ENCODE measurements at places on chromosomes 16 and 17.

- DNase-seq, result no peak
These were observed 5.6 kb downstream of the STX4 start for GRCh38 chr16:31038993-31039392.

DNA sequence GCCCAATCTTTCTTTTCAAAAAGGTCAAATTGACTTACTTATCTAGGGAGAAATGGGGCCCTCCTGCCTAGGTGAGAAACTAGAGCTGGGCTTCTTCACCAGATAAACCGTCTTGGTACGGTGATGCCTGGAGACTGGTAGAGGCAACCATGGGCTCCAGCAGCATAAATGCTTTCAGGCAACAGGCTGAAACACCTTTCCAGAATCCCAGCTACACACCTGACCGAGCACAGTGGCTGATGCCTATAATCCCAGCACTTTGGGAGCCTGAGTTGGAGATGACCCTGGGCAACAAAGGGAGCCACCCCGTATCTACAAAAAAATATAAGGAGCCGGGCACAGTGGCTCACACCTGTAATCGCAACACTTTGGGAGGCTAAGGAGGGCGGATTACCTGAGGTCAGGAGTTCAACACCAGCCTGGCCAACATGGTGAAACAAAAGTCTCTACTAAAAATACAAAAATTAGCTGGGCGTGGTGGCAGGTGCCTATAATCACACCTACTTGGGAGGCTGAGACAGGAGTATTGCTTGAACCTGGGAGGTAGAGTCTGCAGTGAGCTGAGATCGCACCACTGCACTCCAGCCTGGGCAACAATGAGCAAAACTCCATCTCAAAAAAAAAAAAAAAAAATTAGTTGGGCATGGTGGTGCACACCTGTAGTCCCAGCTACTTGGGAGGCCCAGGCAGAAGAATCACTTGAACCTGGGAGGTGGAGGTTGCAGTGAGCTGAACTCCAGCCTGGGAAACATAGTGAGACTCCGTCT lies 8.0 kb downstream of the TRAF4 start:
- DNase-seq, result no peak

- no peak for DNase-seq
These were observed 42.4 kb upstream of the IRF8 start for GRCh38 chr16:85856585-85856984.

GRCh38 chr17:39001703-39002637 lies 34.8 kb upstream of the FBXO47 start:
- no peak for DNase-seq

GRCh38 chr17:82655038-82655479 lies 6.8 kb upstream of the WDR45B start:
- no peak for DNase-seq
